T-cell (primary cell): ENCODE measurements at places on chromosomes 13 and 19. TPM values are rescaled to one million over a fixed set of nuclear protein-coding genes. Genes with fewer than 3 reads are reported as not detected.

DNA sequence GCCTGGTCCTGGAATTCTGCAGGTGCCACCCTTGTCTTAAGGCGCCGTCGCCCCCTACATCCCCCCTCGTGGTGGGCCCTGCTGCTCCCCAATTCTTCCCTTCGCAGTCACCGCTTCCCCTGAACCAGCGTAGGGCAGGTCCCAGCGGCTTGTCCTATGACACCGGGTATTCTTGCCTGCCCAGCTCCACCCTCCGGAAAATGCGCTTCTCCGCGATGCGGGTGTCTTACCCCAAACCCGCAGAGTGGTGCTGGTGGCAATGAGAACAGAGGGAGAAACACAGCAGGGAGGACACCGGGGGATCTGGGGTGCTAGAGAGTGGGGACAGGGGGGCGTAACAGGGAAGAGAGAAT lies 9.0 kb downstream of the ZNF808 start:
- peak; percentile 48 for DNase-seq
- H3K4me1 ChIP-seq, result peaks cover 24% of the 10 kb centered on the region
- no peaks in the 10 kb centered on the region for H3K27me3 ChIP-seq
- peak overlapping the region; percentile 84 for H3K4me3 ChIP-seq
- H3K36me3 ChIP-seq, result no peaks in the 10 kb centered on the region
- H3K27ac ChIP-seq, result peak overlapping the region; percentile 68

GRCh38 chr19:33595783-33596182 lies 26.0 kb upstream of the CHST8 start:
- H3K27me3 ChIP-seq, result peaks cover 7% of the 10 kb centered on the region
- H3K27ac ChIP-seq, result no peak overlapping the region
- H3K4me1 ChIP-seq, result no peaks in the 10 kb centered on the region
- no peak for DNase-seq

DNA sequence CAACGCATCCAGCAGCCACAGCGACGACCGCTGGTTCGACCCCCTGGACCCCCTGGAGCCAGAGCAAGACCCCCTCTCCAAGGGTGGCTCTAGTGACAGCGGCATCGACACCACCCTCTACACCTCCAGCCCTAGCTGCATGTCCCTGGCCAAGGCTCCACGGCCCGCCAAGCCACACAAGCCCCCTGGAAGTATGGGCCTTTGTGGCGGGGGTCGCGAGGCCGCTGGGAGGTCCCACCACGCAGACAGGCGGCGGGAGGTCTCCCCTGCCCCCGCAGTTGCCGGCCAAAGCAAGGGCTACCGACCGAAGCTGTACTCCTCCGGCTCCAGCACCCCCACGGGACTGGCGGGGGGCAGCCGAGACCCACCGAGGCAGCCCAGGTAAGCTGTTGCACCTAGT lies 59.5 kb downstream of the DPF1 start:
- H3K4me1 ChIP-seq, result no peaks in the 10 kb centered on the region
- DNase-seq, result no peak
- H3K27me3 ChIP-seq, result no peaks in the 10 kb centered on the region
- H3K27ac ChIP-seq, result no peak overlapping the region

The GNG8 gene
- 3.6 TPM for total RNA-seq

GRCh38 chr19:3982701-3983541 lies 2.3 kb downstream of the EEF2 start:
- H3K4me3 ChIP-seq, result no peak overlapping the region
- H3K36me3 ChIP-seq, result peaks cover 53% of the 10 kb centered on the region

DNA sequence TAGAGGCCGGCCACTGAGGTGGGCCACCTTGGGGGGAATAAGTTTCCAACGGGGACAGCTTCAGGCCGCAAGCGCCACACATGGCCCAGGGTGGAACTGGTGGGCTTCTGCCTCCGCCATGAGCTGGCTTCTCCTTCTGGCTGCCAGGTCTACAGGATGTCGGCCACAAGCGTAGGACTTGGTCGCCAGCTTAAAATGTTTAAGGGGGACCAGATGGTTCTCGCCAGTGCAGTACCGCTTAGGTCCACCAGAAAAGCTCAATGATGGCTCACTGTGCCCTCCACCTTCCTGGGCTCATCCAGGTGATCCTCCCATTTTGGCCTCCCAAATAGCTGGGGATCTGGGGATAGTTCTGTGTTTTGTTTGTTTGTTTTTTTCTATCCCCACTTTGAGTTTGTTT lies 38.7 kb upstream of the ZNF254 start:
- peaks cover 11% of the 10 kb centered on the region for H3K36me3 ChIP-seq
- no peaks in the 10 kb centered on the region for H3K4me1 ChIP-seq
- H3K4me3 ChIP-seq, result no peak overlapping the region
- no peaks in the 10 kb centered on the region for H3K27me3 ChIP-seq
- no peak for DNase-seq
- H3K27ac ChIP-seq, result no peak overlapping the region

DNA sequence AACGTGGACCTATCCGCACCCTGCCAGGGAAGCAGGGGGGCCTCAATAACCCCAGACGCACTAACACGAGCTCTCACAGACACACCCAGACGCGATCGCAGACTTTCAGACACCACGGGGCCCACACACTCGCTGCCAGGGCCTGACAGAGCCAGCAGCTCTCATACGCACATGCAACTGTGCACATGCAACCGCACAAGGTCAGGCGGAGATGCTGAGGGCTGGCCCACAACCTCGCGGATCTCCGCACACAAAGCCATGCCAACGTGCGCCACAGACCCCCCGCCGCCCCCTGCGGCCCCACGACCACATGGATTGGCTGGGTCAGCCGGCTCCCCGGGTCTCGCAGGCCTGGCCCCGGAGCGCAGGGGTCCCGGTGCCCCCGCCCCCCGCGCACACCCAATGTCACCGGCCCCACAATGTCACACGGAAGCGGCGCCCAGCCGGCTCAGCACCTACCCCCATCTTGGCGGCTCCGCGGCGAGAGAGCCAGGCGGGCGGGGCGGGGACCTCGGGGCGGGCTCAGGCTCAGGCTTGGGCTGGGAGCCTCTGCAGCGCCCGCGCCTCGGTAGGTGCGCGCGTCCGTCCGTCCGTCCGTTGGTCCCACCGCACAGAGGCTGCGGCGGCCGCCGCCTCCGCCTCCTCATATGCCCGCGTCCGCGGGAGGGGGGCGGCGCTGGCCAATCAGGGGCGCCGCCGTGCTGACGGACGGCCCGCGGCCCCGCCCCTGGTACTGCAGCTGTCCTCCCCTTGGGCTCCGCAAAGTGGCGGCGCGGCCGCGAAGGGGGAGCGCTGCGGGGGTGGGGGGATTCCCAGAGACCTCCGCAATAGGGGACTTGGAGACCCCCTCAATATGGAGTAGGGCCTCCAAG lies at the start of gene ATP1A3:
ATP1A3 (minus strand) TSS at position 619 of the 872 bp plus-strand sequence; CDS start at position 465, 154 bp downstream.
- peaks cover 6% of the 10 kb centered on the region for H3K4me1 ChIP-seq
- DNase-seq, result peak; percentile 57
- H3K36me3 ChIP-seq, result peaks cover 2% of the 10 kb centered on the region
- no peak within 1 kb of the TSS for H3K27ac ChIP-seq
- H3K27me3 ChIP-seq, result no peaks in the 10 kb centered on the region

GRCh38 chr19:33688171-33688992 lies 66.6 kb downstream of the CHST8 start:
- H3K27ac ChIP-seq, result no peak overlapping the region
- no peak overlapping the region for H3K4me3 ChIP-seq
- no peaks in the 10 kb centered on the region for H3K36me3 ChIP-seq
- no peaks in the 10 kb centered on the region for H3K4me1 ChIP-seq
- H3K27me3 ChIP-seq, result no peaks in the 10 kb centered on the region
- DNase-seq, result no peak

GRCh38 chr13:49494645-49495044 lies 1.1 kb upstream of the PHF11 start:
- H3K27ac ChIP-seq, result peak overlapping the region; percentile 92
- no peaks in the 10 kb centered on the region for H3K27me3 ChIP-seq
- peaks cover 31% of the 10 kb centered on the region for H3K4me1 ChIP-seq
- no peaks in the 10 kb centered on the region for H3K36me3 ChIP-seq
- peak overlapping the region; percentile 95 for H3K4me3 ChIP-seq

The IL12RB1 gene
- total RNA-seq, result 41.7 TPM

The POLR2I gene
- 51.4 TPM for total RNA-seq

DNA sequence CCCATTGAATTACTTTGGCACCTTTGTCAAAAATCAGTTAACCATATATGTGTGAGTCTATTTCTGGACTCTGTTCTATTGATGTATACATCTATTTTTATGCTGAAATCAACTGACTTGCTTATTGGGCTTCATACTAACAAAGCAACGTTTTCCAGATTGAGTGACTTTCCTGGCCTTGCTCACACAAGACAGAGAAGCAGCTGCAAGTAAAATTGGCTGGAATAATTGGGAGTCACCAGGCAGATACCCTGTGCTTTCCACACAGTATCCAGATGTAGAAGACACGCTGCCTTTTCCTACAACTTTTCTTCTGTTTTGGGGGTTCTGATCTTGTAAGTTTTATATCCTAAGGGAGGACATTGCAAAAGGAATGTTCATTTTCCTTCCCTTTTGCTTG lies 11.2 kb downstream of the METTL21C start:
- no peak overlapping the region for H3K27ac ChIP-seq
- peaks cover 15% of the 10 kb centered on the region for H3K4me1 ChIP-seq
- DNase-seq, result no peak
- H3K36me3 ChIP-seq, result peaks cover 7% of the 10 kb centered on the region

The DBP gene
- total RNA-seq, result 24.5 TPM

The ZNF429 gene
- 14.6 TPM for total RNA-seq
